ENCODE measurements at places on chromosomes 5 and 9.

DNA sequence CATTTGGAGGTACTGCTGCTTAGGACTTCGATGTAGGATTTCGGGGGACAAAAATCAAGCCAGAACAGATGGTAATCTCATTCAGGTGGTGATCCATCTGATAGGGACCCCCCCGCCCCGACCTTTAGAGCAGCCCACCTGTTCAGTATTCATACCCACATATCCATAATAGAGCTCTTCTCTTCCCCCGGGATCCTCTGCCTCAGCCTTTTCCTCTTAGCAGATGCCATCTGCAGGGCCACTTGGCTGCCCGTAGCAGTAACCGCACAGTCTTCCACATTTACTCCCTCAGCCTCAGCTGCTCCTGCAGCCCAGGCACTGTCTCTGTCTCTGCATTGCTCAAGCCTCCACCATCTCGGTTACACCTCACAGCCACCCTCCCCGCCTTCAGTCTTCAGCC, 65.8 kb upstream of the RARS1 start:
- DNase-seq: no peak

GRCh38 chr5:158560170-158560569, 539.5 kb downstream of the EBF1 start:
- no peak for DNase-seq

DNA sequence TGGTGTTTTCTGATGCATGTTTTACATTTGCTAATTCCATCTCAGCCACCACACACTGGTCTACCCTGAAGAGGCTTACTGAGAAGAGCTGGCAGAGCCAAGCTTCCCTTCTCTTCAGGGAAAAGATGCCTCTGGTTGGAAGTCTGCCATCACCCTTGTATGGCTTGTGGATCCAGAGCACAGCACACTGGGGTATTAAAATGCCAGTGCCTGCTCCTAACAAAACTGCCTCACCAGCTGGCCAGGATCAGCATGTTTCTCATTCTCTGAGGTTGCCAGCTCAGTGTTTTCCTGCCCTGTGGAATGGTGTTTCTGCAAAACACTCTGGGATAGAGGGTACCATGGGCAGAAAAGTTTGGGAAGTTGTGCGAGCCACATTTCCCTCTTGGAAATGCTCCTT, 31.6 kb upstream of the ZNF618 start:
- no peak for DNase-seq

DNA sequence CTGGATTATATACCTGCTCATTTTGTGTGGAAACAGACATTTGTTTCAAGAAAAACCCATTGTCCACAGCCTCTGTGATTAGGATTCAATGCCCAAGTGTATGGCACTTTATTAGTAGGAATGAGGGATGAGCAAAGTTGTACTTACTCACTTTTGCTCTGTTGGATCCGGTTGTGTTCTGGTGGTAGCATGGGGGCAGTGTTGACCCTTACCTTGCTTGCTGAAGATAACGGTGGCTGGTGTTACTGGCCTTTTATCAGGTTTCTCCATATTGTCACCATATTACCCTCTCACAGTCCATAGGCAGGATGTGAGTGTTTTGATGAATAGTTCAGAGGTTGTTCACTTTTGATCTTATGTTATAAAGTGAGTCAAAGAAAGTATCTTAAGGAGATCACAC, 42.7 kb upstream of the NUDT12 start:
- no peak for DNase-seq

DNA sequence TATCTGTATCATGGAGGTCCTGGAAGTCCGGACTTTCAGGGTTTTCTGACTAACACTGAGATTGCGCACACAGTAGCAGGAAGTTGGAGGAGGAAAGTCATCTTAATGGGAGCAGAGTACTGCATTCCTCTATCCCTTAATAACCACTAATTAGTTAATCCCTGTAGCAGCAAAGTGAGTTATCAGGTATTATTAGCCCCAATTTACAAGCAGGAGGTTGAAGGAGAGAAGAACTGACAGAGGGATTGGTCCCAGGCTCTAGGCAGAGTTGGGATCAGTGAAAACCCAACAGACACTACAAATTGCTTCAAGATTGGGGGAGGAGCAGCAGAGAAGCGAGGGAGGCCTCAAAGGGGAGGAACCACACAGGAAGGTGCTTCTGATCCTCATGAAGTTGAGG, 74.5 kb upstream of the XPA start:
- DNase-seq: no peak

DNA sequence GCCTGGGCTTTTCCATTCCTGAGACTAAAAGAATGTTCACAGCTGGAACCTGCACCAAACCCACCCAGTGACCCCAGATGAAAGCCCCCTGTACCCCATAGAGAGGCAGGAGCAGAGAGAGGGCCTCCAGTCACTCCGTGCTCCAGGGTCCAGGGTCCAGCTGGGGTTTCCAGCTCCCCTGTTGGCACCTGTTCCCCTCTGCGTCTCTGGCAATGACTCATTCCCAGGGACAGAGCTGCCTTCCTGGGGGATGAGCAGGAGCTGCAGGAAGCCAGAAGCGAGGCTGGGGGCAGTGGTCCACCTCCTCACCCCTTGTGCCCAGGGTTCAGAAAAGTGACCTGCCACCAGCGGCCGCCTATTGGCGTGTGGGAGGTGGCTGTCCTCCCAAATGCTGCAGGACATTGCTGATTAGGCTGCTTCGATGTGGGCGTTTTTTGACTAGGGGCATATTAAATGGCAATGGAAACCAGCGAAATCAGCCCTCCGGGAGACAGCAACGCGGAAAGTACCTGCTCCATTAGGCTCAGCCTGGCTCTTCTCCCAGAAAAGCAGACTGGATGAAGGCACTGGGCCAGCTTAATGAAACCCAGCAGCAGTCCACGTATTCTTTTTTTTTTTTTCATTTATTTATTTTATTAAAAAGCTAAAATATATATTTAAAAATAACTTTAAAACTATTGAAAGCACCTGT, 97.4 kb downstream of the DAP start:
- no peak for DNase-seq

GRCh38 chr5:124036786-124037185, 524.8 kb downstream of the CSNK1G3 start:
- no peak for DNase-seq

- DNase-seq: no peak
These were observed 3.1 kb upstream of the FCN2 start for GRCh38 chr9:134877541-134877940.

GRCh38 chr5:53302529-53302928, 177.9 kb upstream of the FST start:
- no peak for DNase-seq

GRCh38 chr9:129166623-129167557, 11.2 kb downstream of the IER5L start:
- DNase-seq: peak; percentile 72

GRCh38 chr5:101429241-101429640, 526.2 kb upstream of the ST8SIA4 start:
- no peak for DNase-seq

DNA sequence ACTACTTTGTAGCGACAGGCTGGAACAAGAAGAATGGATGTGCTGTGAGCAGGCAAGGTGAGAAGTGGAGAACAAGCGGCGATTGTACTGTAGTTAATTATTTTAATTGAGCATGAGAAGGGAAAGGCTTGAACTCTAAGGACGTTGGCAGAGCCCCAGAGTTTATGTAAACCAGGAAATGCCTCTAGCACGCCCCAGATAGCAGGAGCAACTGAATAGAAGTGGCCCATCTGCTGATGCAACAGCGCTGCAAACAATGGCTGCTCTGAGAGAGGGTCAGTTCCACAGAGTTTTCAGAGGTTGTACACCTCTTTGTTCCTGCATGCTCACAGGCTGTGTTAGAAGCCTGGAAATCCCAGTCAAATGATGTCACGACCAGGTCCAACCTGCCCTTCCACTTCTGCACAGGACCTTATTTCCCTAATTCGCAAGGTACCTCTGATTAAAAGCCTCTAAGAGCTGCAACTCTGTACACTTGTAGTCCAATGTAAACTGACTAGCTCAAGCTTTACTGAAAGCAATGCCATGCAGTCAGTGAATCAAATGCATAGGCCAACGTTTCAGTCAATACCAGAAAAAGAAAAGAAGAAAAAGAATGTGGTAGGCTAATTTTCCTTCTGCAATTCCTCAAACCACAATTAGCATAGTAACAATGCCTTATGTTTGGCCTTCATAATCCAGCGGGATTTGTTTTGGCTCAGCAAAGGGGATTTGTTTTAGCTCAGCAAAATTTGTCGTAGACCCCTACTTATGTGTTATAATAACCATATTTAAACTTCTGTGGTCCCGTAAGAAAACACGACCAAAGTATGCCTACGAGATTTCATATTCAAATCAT, 119.6 kb upstream of the RETREG1 start:
- peak; percentile 49 for DNase-seq

- DNase-seq: no peak
These were observed 31.6 kb downstream of the DAP start for GRCh38 chr5:10729320-10730042.

DNA sequence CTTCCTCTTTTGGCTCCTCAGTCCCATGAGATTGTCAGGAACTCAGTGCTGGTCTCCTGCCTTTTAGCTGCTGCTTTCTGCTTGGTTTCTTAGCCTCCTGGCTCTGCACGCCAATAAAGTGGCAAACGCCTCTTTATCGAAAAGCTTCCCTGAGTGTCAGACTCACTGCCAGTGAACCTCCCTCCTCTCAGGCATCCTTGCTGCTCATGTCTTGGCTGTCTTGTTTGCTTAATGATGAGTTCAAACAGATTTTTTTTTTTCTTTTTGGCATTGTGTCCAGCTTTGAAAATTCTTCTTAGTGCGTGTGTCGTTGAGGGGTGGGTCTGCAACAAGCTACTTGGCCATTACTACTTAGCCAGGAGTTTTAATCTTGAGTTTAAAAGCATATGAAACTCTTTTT, 14.9 kb downstream of the RASGRF2 start:
- no peak for DNase-seq

GRCh38 chr9:126456441-126457174, 130.0 kb downstream of the MVB12B start:
- no peak for DNase-seq

- DNase-seq: no peak
These were observed 51.2 kb downstream of the SGCD start for GRCh38 chr5:156378159-156378558.

- DNase-seq: no peak
These were observed 619.8 kb downstream of the HINT1 start for GRCh38 chr5:130545291-130545690.

GRCh38 chr9:132575005-132575609, 7.3 kb upstream of the BARHL1 start:
- peak; percentile 75 for DNase-seq

- DNase-seq: no peak
These were observed 134.2 kb upstream of the RASGRF2 start for GRCh38 chr5:80825786-80826460.

DNA sequence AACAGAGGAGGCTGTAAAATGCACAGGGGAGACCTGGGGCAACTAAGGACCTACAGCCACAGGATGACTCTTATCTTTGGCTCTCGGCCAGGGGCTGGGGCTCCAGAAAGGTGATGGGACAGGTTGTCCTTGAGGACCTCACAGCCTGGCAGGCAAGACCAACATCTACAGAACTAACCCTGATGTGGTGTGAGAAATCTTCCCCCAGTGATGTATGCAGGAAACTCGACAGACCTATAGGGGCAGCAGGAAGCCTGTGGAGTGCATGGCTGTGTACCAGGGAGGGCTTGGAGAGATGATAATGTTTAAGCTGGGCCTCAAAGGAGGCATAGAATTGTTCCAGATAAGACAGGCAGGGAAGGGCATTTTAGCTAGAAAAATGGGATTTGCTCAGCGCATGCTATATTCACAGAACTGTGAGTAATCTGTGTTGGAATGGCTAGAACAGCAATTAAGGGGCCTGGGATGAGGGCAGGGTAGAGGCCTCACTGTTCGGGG, 68.5 kb upstream of the SLC25A51 start:
- no peak for DNase-seq

DNA sequence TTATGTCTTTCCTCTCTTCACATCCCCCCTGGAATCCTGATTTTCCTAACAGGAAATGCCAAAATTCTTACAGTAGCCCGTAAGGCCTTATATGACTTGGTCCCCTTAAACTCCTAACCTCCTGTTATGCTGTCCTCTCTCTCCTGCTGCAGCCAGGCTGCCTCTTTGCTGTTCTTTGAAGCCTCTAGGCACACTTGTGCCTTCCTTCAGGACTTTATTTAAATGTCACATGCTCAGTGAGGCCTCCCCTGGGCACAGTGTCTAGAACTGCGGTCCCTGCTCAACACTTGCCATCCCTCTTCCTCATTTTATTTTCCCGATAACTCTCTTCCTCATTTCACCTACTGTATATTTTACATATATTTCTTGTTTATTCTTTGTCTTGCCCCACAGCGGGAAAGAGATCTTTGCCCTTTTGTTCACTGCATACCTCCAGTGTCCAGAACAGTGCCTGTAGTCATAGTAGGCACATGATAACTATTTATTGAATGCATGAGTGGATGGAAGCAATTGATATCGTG, 5.5 kb upstream of the SHB start:
- no peak for DNase-seq

GRCh38 chr9:135715056-135715595, 13.1 kb downstream of the KCNT1 start:
- no peak for DNase-seq

- no peak for DNase-seq
These were observed 60.1 kb upstream of the AFAP1L1 start for GRCh38 chr5:149211566-149211965.

DNA sequence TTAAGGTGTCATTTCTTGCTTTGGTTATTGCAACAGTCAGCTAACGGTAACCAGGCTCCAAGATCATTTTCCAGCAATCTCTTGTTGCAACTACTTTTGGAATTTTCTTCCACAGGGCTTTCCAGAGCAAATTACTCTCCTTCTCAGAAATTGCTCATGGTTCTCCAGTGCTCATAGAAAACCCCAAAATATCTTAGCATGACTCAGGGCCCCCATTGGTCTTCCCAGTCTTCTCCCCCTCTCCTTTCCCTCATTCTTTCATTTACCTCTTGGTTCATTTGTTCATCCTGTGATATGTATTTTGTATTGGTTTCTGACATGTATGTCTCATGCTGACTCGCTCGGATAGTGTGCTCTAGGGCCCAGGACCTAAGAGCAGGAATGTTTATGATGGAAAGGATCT, 35.6 kb downstream of the WWC1 start:
- DNase-seq: no peak

DNA sequence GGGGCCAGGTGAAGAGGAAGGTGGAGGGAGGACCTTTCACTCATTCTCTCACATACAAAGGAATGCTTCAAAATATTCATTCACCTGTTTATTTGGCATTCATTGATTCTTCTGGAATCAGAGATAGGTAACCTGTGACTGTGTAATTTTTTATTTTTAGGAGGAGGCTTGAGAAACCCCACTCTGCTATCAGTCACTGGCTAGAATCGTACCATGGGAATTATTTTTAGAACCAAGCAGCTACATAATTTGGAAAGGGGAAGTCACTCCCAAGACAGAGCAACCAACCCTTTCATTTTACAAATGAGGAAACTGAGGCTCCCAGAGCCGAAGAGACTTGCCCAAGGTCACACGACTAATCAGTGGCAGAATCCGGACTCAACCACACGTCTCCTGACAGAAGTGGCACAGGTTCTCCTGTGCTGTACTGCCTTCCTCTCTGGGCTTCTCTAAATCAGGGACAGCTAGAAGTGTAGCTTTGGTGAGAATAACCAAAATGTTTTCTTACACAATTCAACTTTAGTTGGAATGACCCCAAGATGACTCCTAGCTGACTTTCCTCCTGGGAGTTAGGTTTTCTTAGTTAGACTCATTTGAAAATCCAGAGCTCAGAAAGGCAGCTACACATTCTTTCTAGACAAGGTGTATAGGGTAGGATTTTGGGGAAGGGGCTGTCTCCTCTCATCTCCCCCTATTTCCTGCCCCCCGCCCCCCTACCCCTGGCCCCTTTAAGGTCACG, 264.3 kb upstream of the PANK3 start:
- no peak for DNase-seq

- no peak for DNase-seq
These were observed 176.6 kb upstream of the MSX2 start for GRCh38 chr5:174547814-174548213.

GRCh38 chr5:168607946-168608345, 28.8 kb upstream of the PANK3 start:
- no peak for DNase-seq
